ENCODE measurements at places on chromosomes 2 and 18.
A peak's percentile ranks its signal among the peaks of the same experiment; 100 is the strongest.

DNA sequence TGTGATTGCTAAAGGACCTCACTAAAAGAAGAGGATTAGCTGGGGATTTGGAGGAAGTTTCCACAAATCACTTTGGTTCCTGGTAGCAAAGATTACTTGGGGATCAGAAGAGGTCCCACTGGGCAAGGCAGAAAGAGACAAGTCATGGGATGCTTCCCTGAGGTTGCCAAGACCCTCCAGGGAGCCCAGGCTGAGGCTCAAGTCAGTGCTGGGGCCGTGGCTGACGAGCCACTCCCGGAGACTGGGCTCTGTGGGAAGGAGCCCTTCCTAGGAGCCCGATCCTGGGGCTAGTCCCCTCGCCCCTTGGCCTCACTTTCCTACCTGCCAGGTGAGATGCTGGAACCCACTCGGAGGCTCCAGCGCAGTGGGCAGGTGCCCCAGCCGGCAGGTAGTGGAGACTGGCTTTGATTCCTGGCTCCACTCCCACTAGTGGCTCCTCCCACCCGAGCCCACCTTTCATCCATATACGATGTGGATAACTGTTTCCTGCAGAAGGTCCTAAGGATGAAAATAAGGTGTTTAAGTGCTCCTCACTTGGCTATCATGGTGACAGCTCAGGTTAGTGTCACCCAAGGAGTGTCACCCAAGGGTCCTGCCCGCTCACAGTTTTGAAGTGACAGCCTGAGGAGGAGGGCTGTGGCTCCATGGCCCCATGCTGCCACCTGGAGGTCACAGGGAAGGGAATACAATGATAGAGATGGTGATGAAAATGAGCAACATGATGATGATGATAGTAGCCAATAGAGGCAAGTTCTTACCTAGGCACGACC lies 100.5 kb downstream of the CAPN13 start:
- peak; percentile 72 for DNase-seq

DNA sequence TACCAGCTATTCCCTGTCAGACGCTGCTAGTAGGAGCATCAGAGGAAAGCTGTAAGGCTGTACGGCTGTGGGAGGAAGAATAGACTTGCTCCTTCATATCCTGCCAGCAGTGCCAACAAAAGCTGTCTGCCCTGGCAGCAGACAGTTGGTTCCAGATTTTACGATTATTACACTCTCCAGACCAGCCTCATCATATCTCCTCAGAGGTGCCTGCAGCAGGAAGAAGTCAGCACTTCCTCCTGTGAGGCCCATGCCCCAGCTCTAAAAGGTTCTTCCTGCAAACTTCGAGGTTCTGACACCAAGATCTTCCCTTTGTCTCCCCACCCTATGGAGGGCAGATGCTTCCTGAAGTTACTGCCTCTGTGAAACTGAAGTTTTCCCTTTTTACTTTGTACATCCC lies 537.7 kb upstream of the PKDCC start:
- DNase-seq = no peak

- DNase-seq = no peak
These were observed 39.9 kb upstream of the SMAD7 start for GRCh38 chr18:48990481-48991318.

DNA sequence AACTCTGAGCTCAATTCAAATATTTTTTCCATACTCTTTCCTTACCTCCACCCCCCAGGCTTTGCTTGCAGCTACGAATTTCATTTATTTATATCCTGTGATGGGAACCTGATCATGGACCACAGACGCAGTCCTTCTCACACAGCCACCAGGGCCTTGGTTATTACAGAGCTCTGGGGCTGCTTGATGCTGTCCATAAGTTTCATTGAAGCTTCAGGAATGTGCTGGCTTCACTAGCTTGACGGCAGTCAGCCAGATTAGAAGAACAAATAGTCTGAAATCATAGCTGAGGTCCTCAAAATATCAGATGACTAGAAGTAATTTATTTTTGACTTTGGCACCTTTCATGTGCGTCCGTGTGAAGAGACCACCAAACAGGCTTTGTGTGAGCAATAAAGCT lies 104.9 kb downstream of the VWA3B start:
- DNase-seq = no peak

GRCh38 chr18:68954738-68955137 lies 156.9 kb downstream of the CCDC102B start:
- no peak for DNase-seq

DNA sequence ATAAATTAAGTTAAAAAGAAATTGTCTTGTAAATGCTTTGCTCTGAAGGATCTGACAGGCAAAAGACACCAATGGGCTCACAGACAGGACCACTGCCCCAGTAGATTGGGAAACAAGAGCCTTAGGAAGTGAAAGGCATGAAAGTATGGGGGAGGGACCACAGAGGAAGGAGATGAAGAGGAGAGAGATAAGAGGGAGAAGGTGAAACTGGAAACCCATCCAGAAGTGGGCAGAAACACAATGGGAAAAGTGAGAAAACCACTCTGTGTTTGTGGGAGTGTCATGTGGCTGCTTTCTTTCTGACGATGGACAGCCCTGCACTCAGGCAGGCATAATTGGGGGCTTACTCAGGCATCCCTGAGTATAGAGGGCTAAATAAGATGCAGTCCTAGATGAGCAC lies 101.5 kb upstream of the STON1 start:
- DNase-seq = no peak

DNA sequence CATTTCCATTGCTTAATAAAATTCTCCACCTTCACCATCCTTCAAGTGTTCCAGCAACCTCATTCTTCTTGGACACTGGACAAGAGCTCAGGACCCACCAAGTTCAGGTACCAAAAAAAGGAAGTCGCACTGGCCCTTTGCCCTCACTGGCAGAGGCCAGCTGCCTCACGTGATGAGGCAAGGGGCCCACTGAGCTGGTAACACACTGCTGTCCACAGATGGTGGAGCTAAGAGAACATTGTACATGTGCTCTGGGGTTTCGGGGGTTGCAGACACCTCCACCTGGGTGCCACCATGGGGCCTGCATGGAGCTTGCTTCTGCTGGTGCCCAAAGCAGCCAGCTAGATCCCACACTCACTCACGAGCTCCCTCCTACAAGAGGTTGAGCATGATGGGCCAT lies 71.3 kb downstream of the SCG2 start:
- no peak for DNase-seq
